ENCODE measurements at places on chromosomes 3 and 15.

DNA sequence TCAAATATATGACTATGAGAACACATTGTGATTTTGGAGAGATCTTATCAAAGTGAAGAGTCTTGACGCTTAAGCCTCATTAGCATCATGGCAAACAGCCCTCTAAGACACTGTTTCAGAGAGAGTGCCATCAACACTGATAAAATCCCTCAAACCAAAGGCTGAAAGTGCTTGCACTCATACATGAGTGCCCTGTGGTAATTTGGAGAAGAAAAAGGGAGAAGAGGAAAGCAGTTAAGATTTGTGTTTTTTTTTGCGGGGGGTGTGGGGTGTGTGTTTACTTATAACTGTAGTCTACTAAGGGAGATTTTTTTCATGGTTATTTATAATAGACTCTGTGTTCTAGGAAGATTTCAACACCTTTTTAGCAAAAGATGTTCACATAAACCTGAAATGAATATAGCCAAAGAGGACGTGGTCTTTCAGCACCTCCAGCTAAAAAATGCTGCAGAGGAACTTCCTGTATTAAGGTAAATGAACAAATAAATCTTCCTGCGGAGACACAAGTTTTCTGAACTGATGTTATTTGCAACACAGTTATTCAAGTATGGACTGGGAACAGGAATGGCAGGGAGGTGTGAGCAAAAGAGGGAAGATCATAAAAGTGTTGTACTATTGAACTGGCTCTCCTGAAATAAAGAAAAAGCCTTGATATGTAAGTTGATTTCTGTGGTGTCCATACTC, 81.9 kb upstream of the TGFBR2 start:
- no peak for DNase-seq

DNA sequence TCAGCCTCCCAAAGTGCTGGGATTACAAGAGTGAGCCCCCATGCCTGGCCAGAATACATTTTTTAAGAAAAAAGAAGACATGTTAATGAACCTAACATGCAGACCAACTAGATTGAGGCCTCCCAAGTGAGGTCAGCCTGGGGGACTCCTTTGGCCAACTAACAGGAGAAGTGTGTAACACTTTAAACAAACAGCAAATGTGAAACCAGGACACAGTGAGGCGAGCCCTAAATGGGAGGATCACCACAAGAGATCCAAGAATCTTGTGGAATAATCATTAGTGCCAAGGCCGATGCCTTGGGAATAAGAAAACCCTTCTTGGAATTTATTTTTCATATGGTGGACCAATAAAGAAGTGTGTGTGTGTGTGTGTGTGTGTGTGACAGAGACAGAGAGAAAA, 73.9 kb downstream of the ATP10A start:
- no peak for DNase-seq

DNA sequence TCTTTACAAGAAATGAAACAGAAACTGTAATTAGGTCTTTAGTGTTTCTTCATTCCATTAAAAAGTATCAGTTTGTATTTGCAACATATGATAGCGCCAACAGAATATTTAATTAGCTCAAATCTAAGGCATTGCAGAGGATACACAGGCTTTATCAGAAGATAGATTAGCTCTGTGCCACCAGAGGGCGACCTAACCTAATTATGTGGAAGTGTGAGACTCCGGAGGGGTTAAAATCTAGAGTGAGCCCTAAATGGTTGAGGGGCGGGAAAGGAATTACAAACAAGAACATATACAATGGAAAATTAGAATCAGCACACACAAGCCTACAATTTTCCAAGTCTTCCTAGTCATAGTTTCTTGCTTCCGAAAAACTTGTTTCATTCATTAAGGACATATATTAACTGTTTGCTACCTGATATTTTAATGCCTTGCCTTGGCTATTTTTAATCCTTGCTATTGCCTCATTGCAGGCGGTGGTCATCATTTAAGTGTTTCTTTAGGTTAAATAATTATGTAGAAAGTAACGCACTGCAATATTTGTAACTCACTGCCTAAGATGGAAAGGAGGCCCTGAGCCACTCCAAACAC, 18.0 kb upstream of the RYR3 start:
- DNase-seq = peak; percentile 35

DNA sequence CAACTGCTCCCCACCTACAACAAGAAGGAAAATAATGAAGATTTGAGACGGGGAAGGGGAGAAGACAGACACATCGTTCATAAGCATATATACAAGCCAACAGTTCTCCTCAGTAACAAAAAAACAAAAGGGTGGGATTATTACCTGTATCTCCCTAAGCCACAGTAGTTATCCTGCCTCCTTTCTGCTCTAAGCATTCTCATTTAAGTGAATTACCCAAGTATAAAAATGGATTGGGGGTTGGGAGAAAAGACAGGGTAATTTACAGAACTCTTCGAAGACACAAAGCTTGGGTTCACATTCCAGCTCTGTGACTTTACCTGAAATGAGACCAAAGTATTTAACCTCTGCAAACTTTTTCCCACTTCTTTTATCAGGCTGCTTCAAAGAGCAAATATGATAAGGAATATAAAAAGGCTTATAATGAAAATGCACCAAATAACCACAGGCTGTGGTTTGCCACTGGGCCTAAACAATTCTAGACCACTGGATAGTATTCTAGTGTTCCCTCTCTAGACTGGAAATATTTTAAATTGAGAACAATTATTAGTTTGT, 64.4 kb downstream of the UACA start:
- DNase-seq = no peak

DNA sequence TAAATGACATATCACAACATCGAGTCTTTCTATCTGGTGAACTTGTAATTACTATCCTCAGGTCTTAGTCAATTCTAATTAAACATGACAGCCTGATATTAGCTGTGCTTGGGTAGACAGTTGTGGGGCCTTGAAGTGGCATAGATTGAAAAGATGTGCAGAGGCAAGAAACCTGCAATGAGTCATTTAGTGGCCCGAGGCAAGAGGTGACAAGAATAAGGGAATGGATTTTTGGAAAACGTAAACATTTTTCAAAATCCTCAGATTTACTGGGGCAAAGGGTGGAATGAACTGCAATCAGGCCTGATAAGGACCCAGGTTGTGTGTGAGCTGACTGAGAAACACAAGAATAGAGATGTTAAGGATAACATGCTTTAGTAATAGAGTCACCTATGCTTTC, 29.5 kb upstream of the ULK4 start:
- DNase-seq = no peak

DNA sequence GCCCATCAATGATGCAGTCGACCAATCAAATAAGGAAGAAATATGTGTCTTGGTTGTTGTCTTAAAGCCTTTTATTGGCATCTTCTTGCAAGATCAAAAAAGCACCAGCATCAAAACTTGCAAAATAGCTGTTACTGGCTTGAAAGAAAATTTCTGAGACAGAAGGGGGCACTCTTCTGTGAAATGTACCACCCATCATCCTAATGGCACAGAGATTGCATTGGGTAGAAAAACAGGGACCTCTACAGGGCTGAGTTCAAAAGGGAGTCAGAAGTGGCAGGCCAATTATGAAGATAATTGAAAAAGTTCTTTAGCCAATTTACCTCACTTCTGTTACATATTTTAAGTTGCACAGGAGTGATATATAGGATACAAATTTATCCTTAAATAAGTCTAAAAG, 122.3 kb upstream of the GPR149 start:
- DNase-seq = no peak

- no peak for DNase-seq
Measured at GRCh38 chr3:13717222-13717895, 162.5 kb downstream of the WNT7A start.

DNA sequence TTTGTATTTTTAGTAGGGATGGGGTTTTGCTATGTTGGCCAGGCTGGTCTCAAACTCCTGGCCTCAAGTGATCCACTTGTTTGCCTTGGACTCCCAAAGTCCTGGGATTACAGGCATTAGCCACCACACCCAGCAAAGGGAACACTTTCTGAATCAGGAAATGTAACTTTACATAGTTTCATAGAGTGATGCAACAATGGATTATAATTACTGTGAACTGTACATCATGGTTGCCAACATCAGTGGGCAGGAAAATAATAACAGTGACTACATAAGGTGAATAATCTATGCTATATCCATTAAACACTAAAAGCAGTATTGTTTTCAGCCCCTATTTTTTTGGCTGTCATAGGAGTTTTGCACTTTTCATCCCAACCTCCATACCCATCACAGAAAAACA, 5.0 kb upstream of the KPNA1 start:
- no peak for DNase-seq

DNA sequence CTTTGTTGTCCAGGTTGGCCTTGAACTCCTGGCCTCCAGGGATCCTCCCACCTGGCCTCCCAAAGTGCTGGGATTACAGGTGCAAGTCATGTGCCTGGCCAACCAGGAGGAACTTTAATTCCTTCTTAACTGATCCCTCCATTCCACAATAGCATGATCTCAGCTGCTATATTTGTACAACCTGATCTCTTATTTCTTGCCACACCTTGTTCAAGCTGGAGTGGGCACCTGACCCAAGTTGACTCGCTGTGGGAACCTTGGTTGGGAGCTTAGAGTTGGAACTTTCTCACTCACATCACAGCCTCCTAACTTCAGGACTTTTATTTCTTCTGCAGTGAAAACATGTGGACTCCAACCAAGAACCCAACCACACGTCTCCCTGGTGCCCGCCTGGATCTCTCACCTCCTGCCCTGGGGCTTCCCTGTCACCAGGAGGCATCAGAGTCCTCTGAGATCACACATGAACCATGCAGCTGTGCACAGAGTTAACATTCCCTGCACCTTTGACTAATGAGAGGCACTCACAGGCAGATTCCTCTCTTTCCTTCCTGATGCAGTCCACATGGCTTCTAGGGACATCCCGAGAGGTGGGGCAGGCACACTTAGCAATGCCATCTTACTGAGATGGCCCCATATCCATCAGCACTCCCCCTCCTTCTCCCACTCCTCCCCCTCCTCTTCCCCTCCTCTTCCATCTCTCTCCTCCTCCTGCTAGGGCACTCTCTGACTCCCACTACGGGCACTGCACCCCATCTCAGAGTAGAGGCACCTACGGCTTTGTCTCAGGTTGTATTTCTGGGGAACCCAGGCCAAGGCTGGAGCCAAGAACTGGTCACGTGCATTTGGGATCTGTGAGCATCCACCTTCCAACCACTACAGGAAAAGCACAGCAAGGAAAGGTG, 9.7 kb upstream of the CYFIP1 start:
- no peak for DNase-seq

DNA sequence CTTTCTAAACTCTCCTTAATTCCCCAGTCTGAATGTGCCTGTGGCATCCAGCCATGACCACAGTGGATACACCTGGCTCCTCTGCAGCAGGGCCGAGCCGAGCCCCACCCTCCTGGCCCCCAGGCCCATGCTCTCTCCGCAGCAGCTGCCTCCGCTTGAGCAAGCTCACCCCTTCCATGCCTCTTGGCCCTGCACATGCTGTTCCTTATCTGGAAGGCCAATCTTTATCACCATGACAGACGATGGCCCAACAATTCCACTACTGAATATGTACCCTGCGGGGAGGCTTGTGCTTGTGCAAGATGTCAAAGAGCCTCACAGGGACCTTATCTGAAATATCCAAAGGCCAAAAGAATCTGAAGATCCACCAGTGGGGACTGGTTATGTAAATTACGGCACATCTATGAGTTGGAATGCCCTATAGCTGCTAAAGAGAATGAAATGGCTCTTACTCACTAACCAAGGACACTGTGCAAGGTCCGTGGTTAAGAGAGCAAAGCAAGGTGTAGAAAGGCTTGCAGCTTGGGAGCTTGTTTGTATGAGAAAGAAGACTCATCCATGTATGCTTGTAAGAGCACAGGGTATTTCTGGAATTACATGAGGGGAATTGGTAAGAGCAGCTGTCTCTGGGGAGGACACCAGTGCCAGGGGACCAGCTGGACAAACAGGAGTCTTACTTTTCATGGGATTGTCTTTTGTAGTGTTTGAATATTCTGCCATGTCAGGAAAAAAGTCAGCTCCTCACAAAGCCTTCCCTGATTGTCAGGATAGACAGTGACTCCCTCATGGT, 55.2 kb downstream of the WNT7A start:
- no peak for DNase-seq

- DNase-seq = no peak
Measured at GRCh38 chr15:80207887-80208286, 44.1 kb downstream of the CTXND1 start.

DNA sequence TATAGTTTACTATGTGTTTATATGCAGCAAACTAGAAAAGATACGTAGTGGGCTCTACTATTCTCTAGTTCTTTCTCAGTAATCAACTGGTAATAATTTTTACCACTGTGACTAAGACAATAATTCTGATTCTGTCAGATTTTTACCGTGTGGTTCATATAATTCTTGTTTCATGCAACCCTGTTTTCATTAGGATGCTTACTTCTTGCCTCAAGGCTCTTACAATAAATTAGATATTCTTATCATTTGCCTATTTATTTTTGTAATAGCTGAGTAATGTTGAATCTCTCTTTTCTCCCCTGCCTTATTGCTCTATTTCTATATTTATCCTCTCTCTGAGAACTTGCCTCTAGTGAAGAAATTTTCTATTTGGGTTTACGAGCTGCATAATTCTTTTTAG, 524.7 kb downstream of the NAALADL2 start:
- DNase-seq = no peak

GRCh38 chr3:129892486-129892856, 1.0 kb downstream of the TMCC1 start:
- peak; percentile 0 for DNase-seq

- DNase-seq = no peak
Measured at GRCh38 chr3:41717641-41718040, 244.3 kb downstream of the ULK4 start.

DNA sequence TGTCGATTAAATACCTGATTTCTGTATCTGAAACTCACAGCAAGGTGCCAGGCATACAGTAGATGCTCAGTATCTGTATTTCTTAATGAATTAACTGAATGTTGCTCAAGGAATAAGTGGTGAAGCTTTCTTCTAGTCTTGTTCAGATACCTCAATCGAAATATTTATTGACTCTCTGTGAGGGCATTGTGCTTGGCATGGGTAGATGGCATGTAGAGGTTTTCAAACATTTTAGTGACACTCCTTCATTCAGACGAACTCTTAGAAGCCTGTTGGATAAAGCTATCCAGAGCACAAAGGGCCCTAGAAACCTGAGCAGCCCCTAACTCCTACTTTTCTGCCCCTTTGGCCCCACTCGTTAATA, 369 bp upstream of the SNX1 start:
- no peak for DNase-seq

- no peak for DNase-seq
Measured at GRCh38 chr3:9141928-9142289, 107.5 kb downstream of the SRGAP3 start.

DNA sequence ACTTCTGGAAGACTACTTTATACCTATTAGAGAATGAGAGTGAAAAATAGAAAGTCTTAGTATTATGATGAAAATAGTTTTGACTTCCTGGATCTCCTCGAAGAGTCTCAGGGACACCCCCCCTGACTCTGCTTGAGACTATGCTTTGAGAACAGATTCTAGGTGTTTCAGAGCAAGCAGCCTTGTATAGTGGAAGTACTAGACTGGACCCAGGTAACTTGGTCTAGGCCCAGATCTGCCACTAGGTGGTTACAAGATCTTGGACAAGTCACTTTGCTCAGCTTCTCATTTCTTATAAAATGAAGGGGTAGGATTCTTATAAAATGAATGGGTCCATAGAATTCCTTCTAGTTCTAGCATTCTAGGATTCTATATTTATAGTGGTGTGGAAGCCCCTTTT, 9.1 kb downstream of the ABHD5 start:
- no peak for DNase-seq
